H7 (cell line): ENCODE measurements at places on chromosomes 6 and 20.

- DNase-seq: no peak
Measured at GRCh38 chr6:46104209-46104608, 25.6 kb upstream of the ENPP4 start.

GRCh38 chr6:69894578-69895347 is 28.4 kb downstream of the COL19A1 start:
- no peak for DNase-seq

GRCh38 chr6:151576633-151577032 is 82.8 kb downstream of the CCDC170 start:
- DNase-seq: no peak

GRCh38 chr6:30508890-30509736 is 19.8 kb downstream of the HLA-E start:
- no peak for DNase-seq

DNA sequence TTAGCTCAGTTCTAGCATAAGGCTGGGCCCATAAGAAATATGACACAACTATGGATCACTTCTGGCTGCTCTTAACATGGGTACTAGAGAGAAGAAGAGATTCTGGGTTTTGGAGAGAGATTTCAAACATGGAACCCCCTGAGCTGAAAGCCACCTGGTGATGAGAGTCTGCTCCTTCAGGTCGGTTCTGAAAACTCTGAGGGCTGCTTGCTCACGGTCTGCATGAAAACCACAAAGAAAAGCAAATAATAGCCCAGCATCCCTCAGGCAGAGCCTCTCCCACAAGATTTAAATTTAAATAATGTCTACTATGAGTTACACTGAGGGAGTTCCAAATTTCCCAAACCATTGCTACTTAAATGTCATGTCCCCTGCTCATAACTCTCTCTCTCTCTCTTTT is 301.5 kb downstream of the BMP7 start:
- no peak for DNase-seq

- no peak for DNase-seq
Measured at GRCh38 chr6:112251171-112251875, 3.0 kb downstream of the LAMA4 start.

- DNase-seq: no peak
Measured at GRCh38 chr6:110414669-110415068, 706 bp downstream of the DDO start.

DNA sequence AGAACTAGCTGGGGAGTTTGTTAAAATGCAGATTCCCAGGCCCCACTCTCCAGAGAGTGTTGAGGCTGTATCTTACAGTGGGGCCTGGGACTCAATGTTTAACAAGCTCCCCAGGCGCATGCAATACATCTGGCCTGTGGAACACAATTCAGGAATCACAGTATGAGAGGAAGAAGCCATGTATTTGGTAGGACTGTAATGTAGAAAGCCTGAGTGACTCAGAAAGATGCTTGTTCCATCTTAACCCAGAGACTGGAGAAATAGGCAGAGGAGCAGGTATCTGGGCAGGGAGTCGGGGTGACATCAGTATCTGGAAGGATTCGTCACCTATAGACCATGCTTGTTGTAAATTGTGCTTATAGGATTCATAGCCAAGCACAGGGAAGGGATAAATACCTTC is 90.5 kb downstream of the UNC5CL start:
- no peak for DNase-seq

DNA sequence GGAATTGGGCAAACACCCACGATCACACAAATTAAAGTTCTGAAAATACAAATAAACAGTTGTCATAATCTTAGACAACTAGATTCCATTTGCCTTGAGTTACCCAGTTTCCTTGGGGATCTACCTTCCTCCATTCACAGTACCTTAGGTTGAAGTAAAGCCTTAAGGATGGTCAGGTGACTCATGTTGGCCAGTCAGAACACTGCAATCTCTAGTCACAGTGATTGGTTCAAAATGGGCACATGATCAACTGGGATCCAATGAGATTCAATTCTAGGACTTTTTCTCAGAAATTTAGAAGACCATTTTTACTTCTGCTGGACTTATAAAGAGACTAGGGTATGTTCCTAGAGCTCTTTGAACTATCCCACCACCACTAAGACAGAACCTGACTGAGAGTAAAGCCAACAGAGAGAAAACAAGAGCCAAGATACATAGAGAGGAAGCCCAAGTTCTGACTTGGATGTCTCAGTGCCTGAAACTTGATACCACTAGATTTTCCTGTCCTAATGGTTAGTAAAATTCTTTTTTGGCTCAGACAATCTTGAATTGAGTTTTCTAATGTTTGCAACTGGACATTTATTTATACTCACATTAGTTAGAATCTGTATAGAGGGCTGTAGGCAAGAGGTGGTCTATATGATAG is 8.6 kb upstream of the CLIC5 start:
- no peak for DNase-seq

GRCh38 chr6:9537381-9537780 is 877.5 kb downstream of the TFAP2A start:
- no peak for DNase-seq

DNA sequence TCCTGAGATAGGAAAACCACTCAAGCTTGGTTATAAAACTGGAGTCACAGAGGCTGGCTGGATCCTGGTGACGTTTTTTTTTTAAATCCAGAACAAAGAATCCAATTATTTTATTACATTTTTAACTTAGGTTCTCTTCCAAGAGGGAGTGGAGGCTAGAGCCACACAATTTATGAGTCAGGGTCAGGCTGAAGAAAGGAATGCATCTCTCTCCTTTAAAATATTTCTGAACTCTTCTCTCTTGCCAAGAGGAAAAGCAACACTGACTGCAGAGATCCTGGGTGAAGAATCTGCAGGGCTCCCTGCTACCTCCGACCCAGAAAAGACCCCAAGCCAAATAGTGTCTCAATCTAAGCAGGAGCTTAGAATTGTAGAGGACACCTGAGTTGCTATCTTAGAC is 88.5 kb upstream of the SSTR4 start:
- DNase-seq: no peak

DNA sequence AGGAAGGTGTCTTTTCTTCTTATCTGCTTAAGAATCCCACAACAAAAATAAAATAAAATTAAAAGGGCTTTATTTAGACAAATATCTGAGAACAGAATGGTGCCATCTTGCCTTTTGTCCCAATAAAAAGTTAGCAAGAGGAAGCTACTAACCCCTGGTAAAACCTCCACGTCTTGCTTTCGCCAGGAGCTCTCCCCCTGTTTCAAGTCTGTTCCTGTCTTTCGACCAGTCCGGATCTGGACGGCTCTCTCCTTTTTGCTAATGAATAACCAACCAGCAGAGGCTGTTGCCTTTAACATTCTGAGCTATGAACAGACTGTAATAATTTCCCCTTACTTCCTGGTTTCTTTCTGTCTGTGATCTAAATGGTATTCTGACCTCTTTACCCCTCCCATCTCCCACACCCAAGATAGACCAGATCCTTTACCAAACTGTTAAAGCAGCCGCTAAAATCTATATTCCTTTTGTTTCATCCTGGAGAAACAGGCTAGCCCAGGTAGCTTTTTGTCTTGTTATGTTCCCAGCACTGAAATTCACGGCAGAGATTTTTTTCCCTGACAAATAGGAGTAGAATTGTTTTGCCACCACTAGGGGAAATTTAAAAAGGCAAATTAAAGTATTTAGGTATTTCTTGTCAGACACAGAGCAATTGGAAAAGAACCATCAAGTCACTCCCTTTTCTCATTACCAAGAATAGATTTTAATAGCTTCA is at the start of gene FRK:
TSS of gene FRK (minus strand) at position 320 of the 712 bp plus-strand sequence. CDS start 580 bp downstream, outside the sequence.
- no peak for DNase-seq

GRCh38 chr6:51335543-51335942 is 516.9 kb downstream of the TFAP2B start:
- no peak for DNase-seq

- DNase-seq: no peak
Measured at GRCh38 chr6:129429956-129430355, 280.0 kb downstream of the ARHGAP18 start.

DNA sequence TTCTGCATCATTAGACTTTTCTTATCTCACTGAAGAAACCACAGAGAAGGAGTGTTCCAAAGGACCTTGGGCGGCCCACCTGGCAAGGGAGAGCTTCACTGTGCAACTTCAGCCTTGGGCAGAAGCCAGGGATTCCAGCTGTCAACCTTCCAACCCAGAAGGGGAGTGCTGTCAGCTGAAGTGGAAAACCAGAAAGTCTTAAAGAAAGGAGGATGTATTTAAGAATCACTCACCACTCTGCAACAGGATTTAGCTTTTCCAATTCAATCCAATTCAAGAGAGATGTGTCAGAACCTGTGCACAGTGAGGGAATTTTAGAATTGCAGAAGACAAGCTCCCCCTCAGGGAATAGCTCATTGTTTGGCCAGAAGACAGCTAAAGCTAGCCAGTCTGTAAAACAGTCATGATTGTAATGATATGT is 553.7 kb downstream of the CD83 start:
- DNase-seq: no peak

GRCh38 chr6:158630938-158631616 is 13.5 kb downstream of the DYNLT1 start:
- DNase-seq: no peak

DNA sequence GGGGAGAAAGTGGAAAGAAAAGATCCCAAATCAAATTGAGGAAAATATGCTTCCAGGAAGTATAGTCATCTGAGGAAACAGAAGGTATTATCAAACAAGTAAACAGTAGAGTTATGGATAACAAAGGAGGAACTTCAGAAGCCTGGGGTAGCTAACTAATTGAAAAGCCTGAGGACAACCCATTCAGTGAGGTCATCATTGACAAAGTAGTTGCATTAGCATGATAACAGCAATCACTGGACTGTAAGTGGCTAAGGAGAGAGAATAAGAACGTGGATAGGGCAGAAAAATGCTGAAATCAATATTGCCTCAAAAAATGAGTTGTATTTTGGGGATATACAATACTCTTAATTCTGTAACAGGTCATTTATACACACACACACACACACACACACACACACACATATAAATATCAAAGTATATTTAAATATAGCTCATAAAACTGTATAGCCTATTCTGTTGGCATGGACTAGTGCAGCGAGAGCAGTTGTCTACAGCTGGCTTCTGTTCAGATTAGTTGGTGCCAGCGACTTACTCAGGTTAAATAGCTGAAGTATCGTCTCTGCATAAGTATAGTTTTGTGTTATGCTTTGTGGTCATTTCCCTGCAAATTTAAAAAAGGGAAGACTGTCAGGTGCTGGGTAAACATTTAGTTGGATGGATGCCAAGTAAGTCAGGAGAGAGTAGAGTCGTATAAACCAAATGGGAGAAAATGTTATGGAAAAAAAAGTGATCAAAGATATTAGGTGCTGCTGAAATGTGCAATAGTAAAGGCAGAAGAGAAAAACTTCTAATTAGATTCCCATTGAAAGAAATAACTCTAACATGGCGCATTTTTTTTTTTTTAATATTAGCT is 33.8 kb upstream of the CTAGE9 start:
- DNase-seq: peak; percentile 14

- no peak for DNase-seq
Measured at GRCh38 chr20:11001764-11002540, 328.2 kb upstream of the JAG1 start.

DNA sequence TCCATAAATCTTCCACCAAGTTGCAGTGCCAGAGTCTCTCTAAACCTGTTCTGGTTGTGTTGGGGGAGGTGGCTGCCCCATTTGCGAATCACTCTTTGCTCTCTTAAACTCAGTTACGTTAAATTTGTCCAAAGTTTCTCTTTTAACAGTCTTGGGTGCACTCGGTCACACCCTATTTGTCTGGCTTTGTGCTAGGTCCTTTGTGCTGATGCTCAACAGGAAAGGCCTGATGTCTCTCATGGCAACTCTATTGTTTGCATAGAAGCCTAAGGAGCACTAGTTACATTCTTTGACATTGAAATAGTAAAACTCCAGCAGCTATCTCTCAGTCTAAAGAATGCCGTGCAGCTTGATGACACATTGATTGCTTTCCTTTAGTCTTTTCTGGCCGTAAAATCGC is 105.1 kb downstream of the TRMT11 start:
- peak; percentile 8 for DNase-seq

DNA sequence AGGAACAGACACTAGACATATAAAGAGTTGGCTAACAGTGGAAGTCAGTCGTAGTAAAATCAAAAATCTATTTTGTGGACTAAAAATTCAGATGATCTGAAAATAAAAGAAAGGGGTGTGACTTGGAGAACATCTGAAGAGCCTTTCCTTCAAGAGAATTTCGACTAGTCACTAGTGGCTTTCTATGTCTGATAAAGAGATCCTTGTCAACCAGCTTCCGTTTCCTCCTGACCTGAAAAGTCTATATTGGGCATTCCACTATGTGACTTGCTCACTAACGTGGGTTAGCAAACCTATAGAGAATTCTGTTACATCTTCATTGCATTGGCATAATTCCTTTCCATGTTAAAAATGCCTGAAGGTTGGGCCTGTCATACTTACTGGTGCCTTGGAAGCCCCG is 25.9 kb downstream of the TRAF3IP2 start:
- DNase-seq: no peak

DNA sequence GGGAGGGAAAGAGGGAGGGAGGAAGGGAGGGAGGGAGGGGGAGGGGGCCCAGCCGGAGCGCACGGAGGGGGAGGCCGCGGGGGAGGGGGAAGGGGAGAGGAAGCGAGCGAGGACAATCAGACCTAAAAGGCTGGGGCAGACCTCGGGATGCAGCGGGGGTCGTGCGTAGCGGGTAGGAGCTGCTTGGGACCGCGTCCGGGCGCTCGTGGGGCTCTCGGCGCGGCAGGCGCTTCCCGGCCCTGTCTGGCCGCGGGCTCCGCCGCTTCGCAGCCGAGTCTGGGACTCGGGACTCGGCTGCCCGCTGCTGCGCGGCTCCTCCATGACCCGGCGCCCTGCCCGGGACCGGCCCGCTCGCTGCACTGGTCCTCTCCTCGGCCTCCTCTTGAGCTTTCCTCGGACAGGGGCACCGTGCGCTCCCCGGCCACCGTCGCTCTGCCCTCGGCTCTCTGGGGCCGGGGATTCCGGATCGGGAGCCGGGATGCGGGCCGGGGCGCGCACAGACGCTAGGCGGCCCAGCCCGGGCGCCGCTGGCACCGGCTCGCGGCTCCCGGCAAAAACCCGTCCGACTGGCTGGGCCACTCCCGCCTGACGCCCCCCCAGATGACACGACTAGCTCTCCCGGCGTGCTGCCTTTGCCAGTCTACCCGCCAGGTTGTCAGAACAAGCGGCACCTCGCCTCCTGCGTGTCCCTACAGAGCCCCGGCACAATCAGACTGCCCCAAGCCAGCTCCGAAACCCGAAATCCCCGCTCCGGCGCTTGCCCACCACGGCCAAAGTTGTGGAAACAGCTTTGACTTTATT is 2.2 kb downstream of the TFAP2A start:
- DNase-seq: peak; percentile 94

DNA sequence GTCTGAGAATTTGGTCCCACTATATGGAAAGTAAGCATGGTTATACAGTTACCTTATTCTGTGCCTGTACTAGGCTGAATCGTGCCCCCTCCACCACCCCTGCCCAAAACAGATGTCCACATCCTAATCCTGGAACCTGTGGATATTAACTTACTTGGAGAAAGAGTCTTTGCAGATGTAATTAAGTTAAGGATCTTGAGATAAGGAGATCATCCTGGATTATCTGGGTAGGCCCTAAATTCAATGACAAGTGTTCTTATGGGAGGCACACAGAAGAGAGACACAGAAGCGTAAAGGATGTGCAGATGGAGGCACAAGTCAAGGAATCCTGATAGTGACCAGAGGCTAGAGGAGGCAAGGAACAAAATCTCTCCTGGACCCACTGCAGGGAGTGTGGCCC is 116.7 kb upstream of the MAN1A1 start:
- no peak for DNase-seq
